ENCODE measurements at places on chromosomes 5 and 9. TPM values are rescaled to one million over a fixed set of nuclear protein-coding genes. Genes with fewer than 3 reads are reported as not detected.

The GFI1B gene
- not detected for total RNA-seq

The IFNE gene
- total RNA-seq, result 1.7 TPM

The SLC45A2 gene
- total RNA-seq, result not detected

The KDM4C gene
- 9.1 TPM for total RNA-seq

The ENDOG gene
- 32.8 TPM for total RNA-seq

The WHRN gene
- 4.4 TPM for total RNA-seq

The PCDHA1 gene
- 0.15 TPM for total RNA-seq

The FBP1 gene
- not detected for total RNA-seq

The SAXO1 gene
- not detected for total RNA-seq

The PDCD1LG2 gene
- 0.13 TPM for total RNA-seq

The CFAP90 gene
- total RNA-seq, result 0.53 TPM

The SMIM32 gene
- total RNA-seq, result not detected

The TMEM252 gene
- not detected for total RNA-seq

The ZNF366 gene
- total RNA-seq, result not detected

The SLC2A6 gene
- 20.2 TPM for total RNA-seq

The HAVCR2 gene
- 0.39 TPM for total RNA-seq

The SVEP1 gene
- total RNA-seq, result 1.8 TPM

The OR1Q1 gene
- total RNA-seq, result not detected

The MYMK gene
- total RNA-seq, result not detected

The NOL6 gene
- total RNA-seq, result 69.2 TPM

The SMIM33 gene
- total RNA-seq, result not detected

The EPB41L4A gene
- 2.8 TPM for total RNA-seq

All from A549 treated with GW870086 at 1 μM for 4 hours (cell line).